ENCODE measurements at places on chromosomes 12 and 14.

DNA sequence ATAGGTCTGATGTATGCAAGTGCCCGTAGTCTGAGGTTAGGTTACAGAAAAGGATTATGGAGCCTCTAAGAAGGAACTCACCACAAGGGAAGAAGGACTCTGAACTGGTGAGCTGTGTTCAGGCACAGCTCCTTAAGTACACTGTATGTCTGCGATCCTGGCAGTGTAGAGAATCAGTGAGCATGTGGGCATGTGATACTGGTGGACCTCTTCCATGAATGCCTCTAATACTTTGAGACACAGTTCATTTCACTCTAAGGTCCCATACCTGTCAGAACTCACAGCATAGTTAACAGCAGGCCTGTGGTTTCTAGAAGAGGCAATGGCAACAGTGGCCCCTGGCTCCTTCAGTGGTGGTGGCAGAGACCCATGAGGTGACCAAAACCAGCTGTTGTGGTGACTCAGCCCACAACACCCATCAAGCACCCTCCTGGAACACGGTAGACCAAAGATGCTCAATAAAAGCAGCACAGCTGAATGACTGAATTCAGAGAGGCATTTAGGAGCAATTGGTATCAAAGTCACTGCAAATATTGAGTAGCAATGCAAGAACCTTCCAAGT lies 6.9 kb upstream of the OR6J1 start:
- DNase-seq, result peak; percentile 54

- no peak for DNase-seq
These were observed 86.7 kb downstream of the BCL2L14 start for GRCh38 chr12:12157424-12157823.

- DNase-seq, result no peak
These were observed 23.5 kb downstream of the GPHB5 start for GRCh38 chr14:63295231-63295685.

DNA sequence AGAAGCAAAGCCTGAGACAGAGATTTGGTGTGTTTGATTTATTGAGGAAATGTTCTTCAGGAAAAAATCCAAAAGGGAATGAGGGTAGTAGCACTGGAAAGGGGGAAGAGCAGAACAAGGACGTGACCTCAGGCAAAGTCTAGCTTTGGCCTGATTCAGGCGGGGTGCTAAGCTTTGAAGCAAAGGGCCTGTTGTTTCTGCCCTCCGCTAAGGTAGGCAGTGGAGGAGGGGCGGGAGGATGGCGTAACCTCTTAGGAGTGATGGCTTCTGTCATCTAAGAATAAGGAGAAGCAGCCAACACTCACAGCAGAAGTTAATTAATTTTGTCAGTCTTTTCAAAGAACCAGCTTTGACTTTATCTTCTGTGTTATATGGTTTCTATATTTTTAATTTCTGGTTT lies 20.4 kb downstream of the ABHD12B start:
- DNase-seq, result no peak

DNA sequence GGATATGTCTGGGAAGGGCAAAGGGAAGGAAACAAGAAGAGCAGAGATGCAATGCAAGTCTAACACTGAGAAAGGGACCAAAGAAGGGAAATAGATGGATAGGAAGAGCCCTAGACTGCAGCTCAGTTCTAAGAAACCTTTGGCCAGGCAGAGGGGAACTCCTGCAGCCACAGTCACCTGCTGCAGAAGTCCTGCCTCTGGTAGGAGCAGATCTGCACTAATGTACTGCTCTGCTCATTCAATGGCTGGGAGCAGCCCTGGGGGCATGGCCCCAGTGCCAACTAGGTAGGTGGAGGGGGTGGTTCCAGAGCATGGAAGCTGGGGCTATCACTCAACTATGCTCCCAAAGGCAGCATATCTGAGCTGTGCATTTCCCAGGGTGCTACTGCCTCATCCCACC lies 388.9 kb downstream of the PCNX1 start:
- DNase-seq, result no peak

GRCh38 chr14:64340560-64341196 lies 46.5 kb upstream of the ESR2 start:
- no peak for DNase-seq

DNA sequence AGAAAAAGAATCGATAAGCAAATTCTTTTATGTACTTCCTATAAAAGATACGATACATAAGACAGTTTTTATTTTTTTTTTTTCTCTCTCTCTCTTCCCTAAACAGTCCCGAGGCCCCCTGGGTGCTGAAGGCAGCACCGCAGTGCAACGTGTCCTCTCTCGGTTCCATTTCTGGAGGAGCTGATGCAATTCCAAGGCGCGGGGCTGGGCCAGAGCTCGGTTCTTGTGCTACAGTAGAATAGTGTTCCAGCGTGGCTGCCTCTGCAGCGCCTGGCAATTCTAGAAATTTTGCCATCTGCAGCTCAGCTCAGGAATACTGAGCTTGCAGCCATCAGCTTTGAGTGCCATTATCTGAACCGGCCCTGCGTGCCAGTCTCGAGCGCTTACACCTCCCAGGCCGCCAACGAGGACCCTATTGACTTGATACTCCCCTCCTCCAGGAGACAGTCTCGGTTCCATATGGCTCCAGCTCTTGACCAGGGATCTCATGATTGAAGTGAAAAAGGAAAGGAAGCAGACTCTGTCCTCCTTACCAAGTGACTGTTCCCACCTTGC lies 630 bp downstream of the ALDH1L2 start:
- DNase-seq, result peak; percentile 89

DNA sequence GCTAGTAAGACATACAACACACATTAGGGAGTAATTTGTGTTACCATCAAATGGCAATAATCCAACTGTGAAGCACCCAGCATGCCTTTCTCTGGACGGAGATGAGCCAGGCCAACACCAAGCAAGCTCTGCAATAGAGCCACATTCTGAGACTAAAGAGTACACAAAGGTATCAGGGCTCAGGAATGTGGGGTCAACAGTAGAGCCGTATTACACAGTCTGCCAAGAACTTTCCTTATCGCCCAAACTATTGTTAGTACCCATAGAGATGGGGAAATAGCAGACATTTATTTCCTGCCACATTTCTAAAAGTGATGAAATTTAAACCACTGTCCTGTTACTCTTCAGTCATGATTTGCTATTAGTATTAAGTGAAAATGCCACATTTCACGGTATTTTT lies 113.7 kb downstream of the BMP4 start:
- peak; percentile 9 for DNase-seq

GRCh38 chr12:81712536-81712935 lies 46.6 kb downstream of the PPFIA2 start:
- DNase-seq, result no peak

- DNase-seq, result no peak
These were observed 1.0 kb upstream of the NR4A1 start for GRCh38 chr12:52050116-52050757.

- DNase-seq, result no peak
These were observed 61.9 kb downstream of the ABCC9 start for GRCh38 chr12:21879312-21879711.

GRCh38 chr14:84041421-84041820 lies 1488.5 kb upstream of the FLRT2 start:
- peak; percentile 43 for DNase-seq

DNA sequence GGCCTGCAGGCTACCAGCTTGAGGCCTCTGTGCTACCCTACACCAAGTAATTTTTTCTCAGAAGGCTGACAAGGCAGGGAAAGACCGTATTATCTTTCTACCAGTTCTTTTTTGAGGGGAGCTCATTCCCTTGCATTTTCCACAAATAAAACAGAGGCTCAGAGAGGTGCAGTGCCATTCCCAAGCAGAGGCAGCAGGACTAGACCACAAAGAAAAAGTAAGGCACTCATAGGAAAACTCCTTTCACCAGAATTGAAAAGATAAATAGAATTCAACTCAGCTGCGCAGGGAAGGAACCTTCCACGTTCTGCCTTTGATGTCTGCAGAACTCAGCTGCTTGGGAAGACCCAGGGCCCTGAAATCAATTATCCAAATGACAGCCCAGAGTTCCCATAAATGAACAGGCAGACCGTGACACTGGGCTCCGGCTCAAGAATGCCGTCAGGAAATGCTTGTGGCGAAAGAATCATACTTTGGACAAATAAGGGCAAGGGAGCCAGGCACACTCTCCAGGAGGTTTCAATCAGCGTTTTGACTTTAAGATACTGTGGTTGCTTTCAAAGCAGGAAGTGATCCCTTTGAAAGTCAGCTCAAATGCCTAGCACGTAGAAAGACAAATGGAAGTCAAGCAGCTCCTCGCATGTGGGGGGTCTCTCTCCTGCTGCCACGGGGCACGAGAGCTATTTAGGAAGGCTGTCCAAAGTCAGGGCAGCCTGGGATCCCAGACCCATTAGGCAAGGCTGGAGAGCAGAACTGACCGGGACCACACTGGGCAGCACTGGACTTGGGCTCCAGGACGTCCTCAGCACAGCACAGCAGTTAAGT lies 14.0 kb downstream of the KCTD10 start:
- peak; percentile 99 for DNase-seq

- DNase-seq, result no peak
These were observed 4.5 kb upstream of the RPGRIP1 start for GRCh38 chr14:21275261-21275858.

DNA sequence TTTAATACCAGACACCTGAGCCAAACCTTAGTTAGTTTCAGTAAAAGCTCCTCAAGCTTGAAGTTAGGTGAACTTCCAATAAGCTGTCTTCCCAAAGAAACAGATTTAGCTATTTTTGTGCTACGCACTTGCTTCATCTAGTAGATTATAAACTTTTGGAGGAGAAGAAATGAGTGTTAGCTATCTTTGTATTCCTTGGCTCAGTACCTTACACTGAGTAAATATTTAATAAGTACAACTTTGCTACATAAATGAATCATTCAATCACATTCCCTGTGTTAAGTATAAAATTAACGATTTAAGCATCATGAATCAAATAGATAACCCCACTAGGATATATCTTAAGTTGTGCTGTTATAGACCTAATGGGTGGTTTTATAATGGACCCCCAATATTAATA lies 307.0 kb downstream of the PCNX1 start:
- no peak for DNase-seq

DNA sequence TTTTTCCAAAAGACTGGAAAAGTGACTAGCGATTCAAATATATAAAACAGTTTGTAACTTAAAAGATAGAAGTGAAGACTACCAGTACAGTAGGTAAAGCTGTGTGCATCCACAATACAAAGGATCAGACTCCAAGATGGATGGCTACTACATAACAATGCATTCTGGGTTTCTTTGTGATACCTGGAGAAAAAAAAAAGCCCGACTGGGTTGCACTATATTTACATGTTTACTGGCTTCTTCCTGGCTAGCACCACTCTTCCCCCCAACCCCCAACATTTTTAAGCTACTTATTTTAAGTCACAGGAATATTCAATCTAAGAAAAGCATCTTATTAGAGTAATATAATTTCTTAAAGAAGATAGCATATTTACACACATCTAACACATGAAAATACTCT lies 61.1 kb upstream of the SINHCAF start:
- DNase-seq, result no peak

DNA sequence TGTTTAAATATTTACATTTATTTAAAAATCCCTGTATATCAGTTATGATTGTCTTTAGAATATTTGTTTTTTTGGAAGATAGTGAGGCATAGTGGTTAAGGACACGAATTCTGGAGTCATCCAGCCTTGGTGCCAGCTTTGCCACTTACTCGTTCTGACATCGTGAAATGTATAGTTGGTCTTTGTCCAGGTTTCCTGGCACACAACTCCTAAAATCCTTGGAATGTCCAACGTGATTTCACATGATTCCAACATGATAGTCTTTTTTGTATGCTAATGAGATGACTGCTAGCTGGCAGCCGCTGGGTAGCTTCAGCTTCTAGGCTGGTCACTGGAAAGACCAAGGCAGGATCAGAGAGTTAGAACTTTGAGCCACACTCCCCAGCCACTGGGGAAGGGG lies 64.8 kb downstream of the PRICKLE1 start:
- DNase-seq, result no peak

GRCh38 chr12:132106921-132107320 lies 37.2 kb downstream of the DDX51 start:
- DNase-seq, result peak; percentile 9

DNA sequence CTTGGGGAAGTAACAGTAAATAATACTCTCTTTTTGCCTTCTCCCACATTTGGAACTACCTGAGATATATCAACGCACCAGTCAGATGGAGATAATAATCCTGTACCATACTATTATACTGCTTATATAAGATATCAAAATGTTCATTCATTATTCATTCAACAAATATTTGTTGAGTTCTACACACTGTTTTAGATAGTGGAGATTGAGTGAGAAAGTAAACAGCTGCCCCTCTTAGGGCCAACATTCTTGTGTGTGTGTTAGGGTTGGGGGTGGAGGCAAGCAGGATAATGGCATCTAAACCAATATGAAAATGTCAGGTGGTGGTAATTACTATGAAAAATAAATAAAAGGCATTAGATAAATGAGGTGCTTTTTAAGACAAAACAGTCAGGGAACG lies 14.0 kb downstream of the MIS18BP1 start:
- DNase-seq, result no peak

- no peak for DNase-seq
These were observed 173.8 kb downstream of the AEBP2 start for GRCh38 chr12:19613051-19613535.

GRCh38 chr12:53055471-53056266 lies 5.8 kb downstream of the TNS2 start:
- no peak for DNase-seq

- DNase-seq, result peak; percentile 74
These were observed 325 bp upstream of the CLIP1 start for GRCh38 chr12:122422730-122423257.

DNA sequence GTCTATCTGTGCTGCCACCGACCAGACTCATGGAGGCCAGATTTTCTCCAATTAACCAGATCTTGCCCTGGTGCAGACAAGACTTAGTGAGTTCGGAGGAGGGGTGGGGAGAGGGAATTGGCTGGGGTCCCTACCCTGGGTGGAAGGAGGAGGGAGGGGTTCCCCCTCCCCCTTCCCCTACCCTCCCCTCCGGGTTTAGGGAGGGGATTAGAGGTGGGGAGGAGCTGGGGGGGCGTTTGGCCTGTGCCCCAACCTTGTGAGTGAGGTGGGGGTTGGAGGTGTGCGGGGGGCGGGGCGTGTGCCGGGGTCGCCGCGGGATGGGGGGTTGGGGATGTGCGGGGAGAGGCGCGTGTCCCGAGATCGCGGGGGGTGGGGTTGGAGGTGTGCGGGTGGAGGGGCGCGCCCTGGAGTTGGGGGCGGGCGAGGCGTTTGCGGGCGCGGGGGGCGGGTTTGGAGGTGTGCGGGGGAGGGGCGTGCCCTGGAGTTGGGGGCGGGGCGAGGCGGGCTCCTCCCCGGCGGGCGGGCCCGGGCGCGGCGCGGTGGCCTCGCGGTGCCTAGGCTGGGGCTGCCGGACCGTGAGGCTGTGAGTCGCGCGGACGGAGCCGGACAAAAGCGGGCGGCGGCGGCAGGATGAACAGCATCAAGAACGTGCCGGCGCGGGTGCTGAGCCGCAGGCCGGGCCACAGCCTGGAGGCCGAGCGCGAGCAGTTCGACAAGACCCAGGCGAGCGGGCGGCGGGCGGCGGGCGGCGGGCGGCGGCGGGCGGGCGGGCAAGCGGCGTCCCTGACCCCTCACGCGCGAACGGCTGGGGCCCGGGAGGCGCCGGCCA lies at the start of gene HIP1R:
TSS of gene HIP1R (plus strand) at position 537 of the 829 bp plus-strand sequence. CDS start at position 631, 94 bp downstream.
- peak; percentile 24 for DNase-seq

GRCh38 chr14:94560751-94561655 lies at the start of gene SERPINA4:
SERPINA4 (plus strand) TSS chr14:94561442; CDS start chr14:94563483, 2,041 bp downstream.
- DNase-seq, result no peak

All from fibroblast of skin of right biceps (primary cell).